ENCODE measurements at places on chromosomes 16 and 17. TPM values are rescaled to one million over a fixed set of nuclear protein-coding genes. Genes with fewer than 3 reads are reported as not detected.

Gene SLC16A3
- total RNA-seq: 309 TPM

DNA sequence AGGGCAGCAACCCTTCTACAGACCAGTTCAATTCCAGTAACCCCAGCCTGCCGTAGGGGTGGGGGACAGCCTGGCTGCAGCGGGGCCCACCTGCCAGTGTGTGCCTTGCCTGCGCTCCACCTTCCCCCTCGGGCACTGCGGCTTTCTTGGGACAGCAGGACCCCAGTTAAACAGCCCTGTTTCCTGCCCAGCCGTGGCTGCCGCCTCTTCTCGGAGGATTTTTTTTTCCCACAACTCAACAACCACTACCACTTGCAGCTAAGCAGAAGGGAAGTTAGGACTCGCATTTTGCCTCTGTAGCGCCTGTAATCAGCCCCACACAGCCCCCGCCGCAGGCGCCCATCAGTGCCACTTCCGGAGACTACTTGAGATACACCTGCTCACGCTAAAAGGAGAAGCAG, 76.1 kb downstream of the RAI1 start:
- no peak for ATAC-seq

Gene ASGR1
- total RNA-seq: 4.5 TPM

GRCh38 chr17:12683299-12683698, 17.6 kb downstream of the MYOCD start:
- ATAC-seq: no peak

DNA sequence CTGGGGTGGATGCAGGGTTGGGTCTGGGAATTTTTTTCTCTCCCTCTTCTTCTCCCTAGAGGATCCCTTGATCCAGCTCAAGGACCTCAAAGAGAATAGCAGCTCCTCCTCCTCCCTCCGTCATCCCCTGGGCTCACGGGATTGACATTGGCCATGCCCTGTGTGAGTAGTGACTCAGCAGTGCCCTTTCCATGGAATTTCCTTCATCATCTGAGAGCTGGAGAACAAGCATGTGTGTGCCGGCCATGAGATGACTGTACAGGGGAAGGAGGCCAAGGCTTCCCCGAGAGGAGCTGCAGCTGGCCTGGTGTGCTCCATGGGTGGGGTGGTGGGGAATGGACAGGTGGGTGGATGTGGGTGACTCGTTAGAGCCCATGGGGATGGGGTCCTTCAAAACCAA, 8.9 kb upstream of the WSCD1 start:
- no peak for ATAC-seq

DNA sequence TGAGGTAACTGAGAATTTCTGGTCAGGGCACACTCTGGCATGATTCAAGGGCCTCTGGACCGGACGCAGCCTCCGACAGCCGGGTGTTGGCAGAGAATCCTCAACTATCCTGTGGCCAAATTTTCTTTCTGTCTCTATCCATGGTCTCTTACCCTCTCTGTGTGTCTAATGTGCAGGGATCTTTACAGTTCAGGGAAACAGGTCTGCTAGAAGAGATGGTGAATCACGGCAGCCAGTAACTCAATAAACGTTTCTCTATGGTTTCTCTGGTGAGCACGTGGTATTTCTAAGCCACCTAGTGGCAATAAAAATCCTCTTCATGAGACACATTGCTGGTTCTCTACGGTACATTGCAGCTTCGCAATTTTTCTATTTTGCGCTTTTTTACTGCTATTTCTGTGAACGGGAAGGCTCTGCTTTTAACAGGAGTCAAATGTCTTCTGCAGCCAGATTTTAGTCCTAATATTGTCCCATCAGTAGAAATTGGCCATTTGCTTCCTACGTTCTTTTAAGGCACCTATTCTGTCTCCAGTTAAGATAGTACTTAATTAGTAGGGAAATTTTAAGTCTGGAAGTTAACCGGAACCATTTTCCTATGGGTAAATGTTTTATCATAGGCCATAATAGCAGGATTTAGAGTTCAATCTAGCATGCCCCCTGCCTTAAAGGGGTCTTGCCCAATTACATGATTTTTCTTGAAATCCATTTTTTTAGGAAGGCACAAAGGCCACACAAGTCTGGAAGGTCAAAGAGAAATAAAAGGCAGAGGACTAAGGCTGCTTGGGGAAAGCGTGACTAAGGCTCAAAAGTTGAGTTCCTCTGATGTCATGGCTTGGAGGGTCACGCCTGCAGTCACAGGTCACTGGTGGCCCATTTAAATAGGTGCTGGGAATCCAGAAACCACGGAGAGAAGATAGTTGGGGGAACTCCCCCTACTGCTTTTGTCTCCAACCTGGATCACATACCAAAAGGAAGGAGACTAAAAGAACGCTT, 31.5 kb downstream of the QPRT start:
- ATAC-seq: peak; percentile 99

Gene OR3A3
- total RNA-seq: not detected

GRCh38 chr17:27315796-27316465, 22.0 kb downstream of the WSB1 start:
- ATAC-seq: no peak

Gene KRT12
- total RNA-seq: not detected

DNA sequence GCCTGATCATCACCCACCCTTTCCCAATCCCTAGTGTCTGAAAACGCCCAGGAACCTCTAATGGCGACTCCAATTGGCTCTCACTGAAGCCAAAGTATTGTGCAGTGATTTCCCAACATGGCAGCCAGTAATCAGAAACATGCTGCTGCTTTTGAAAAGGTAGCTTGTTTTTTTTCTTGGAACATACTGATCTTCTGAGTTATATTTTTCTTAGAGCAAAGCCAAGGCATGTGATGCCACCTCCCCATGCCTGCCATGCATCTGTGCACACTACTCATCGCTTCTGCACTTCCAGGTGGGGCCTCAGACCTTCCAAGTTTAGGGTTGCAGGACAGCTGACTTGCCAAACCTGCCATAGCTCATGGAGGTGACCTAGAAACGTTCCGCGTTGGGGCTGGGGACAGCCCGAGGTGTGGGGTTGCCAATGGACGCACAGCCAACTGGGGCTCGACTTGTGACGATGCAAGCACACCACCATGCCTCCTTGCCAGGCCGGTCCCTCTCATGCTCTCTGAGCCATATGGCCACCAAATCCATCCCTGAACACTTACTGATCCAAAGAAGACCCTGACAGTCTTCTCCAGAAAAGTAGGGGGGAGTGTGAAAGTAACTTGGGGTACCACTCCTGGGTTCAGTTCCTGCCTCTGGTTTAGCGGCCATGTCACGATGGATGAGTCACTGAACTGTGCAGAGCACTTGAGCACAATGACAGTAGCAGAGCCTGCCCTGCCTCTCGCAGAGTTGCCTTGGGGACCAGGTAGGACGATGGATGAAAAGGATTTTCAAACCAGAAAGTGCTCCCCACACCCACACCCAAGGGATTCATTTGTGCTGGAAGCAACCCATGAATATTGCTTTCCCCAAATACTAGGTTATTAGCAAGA, 155.7 kb downstream of the CCDC182 start:
- no peak for ATAC-seq

Gene GAS7
- 0.43 TPM for total RNA-seq

GRCh38 chr17:78618264-78619066, 41.3 kb upstream of the DNAH17 start:
- ATAC-seq: no peak

GRCh38 chr16:1635070-1635469, 22.9 kb downstream of the CRAMP1 start:
- ATAC-seq: peak; percentile 88

DNA sequence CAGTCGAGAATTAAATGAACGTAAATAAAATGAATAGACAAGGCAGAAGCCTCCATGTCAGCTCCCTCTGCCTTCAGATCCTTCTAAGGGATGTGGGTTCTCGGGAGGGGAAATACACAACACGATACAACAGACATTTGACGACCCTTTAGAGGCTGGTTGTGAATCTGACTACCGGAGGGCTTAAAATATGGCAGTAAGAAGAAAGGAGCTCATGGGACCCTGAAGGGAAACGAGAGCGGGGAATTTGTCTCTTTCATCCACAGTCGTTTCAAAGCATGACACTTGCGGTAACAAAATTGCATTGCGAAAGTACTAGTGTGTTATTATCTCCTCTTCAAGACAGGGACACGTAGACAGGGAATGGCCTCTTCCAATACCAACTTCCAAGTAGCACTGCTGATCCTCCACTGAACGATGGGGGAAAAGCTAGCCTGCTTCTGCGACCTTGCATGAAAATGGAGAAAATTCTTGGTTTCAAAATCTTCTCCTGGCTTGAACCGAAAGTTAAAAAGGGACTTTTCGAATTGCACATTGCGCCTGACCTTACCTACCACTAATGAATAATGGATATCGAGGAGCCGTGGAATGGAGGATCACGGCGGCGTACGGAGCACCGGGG, 1.2 kb upstream of the TNRC6C start:
- ATAC-seq: peak; percentile 2

Gene KREMEN2
- not detected for total RNA-seq

- ATAC-seq: no peak
Observed at GRCh38 chr16:72428681-72429376, 256.9 kb upstream of the PMFBP1 start.

Gene DRC7
- total RNA-seq: not detected

Gene TEX14
- 0.30 TPM for total RNA-seq

GRCh38 chr16:23742766-23743165, 12.1 kb upstream of the CHP2 start:
- ATAC-seq: no peak

Gene TM4SF5
- not detected for total RNA-seq

- ATAC-seq: no peak
Observed at GRCh38 chr17:29582254-29582765, 7.1 kb downstream of the GIT1 start.

DNA sequence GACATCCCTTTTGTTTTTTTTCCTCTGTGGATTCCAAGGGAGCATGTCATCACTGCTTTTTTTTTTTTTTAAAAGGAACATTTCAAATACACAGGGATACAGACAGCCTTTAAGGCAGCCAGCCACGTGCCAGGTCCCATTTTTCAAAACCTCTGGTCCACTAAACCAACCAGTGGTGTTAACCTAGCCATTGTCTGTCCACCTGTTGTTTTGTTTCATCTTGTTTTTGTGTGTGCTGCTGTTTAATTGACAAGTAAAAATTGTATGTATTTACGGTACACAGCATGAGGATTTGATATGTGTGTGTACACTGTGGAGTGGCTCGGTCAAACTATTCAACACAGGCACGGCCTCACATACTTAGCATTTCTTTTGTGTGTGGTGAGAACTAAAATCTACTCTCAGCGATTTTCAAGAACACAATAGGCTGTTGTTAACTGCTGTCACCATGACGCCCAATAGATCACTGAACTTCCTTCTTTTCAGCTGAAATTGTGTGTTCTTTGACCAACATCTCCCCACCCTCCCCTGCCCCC, 19.2 kb downstream of the TMEM114 start:
- ATAC-seq: no peak

DNA sequence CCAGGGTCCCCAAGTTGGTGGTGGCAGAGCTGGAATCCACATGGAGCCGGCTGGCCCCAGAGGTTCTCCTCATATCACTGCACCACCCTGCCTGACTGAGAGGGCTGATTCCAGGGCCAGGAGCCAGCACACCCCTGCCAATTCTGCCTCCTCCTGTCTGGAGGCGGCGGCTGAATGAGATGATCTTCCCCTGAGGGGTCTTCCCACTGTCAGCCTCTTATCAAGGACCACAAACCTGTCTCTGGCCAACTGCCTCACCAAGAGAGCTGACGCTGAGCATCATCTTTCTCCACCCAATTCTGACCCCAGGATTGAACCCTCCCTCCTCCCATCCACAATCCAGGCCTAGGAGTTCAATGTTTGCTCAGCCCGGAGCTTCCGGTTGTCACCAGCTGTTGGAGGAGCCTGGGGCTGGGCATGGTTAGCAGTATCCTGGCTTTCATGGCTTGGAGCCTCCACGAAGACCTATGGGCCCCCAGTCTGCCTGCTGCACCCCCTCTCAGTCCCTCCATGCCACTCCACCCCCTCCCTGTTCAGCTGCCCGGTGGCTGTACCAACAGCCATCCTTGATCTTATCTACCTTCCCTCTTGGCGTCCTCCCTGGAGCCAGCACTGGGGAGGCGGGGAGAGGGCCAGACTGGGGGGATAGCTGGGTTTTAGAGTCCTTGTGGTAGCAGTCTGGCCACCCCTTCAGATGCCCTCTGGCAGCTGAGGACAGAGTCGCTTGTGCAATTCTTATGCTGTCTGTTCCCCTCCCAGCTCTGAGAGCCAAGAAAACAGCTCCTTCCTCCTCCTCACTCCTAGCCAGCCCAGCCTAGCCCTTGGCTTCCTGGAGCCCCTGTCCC, 25.6 kb downstream of the ABCC3 start:
- no peak for ATAC-seq

DNA sequence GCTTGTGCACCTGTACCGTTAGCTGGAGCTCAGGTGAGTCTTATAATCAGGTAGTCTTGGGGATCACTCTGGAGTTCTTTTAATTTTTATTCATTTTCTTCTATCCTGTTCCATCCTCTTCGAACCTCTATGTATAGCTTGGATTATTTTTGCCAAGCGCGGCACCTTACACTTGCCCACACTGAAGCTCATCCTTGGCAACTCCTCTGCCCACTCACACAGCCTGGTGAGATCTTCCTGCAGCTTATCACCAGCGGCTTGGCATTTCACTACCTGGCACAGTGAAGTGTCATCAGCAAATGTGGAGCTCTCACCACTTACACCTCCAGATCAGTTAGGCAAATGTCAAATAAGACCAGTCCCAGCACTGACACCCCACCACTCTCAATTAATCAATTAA, 116.7 kb downstream of the CACNG3 start:
- ATAC-seq: no peak

DNA sequence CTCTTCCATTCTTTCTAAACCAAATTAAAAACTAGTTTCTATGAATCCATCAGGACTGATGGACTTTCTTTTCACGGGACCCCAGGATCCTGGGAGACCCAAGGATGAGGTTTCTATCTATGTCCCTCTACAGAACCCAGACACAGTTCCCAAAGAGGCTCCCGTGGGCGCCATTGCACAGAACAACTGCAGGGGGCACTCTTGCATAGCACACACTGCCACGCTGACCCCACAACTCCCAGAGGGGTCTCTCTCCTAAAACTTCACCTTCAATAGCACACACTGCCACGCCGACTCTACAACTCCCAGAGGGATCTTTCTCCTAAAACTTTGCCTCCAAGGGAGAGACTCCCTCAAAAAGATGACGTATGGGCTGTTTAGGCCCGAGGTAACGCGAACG, 9.0 kb downstream of the ABR start:
- no peak for ATAC-seq

Gene SLFN14
- total RNA-seq: 0.08 TPM

DNA sequence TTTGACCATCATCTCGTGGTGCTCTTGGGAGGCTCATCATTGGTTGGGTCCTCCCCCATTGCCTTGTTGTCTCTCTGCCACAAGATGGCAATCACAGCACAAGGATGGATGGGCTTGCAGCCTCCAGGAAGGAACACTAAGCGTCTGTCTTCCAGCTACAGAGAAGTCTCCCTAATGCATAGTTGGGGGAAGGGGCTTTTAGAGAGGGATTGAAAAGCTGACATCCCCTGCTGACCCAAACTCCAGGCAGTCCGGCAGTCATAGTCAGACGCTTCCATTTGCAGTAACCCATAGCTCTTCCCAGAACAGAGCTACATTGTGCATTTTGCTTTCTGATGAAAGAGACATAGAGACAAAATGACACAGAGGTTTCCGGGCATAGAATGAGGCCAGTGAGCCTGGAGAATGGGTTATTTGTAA, 111.4 kb downstream of the UTP18 start:
- peak; percentile 85 for ATAC-seq

All from activated T-helper 17 cell treated with anti-CD3 and anti-CD28 coated beads, Interleukin-2, amount 50 U/mL, for 72 hours (primary cell).